ENCODE measurements at places on chromosomes 2 and 18. TPM values are rescaled to one million over a fixed set of nuclear protein-coding genes. Genes with fewer than 3 reads are reported as not detected.

DNA sequence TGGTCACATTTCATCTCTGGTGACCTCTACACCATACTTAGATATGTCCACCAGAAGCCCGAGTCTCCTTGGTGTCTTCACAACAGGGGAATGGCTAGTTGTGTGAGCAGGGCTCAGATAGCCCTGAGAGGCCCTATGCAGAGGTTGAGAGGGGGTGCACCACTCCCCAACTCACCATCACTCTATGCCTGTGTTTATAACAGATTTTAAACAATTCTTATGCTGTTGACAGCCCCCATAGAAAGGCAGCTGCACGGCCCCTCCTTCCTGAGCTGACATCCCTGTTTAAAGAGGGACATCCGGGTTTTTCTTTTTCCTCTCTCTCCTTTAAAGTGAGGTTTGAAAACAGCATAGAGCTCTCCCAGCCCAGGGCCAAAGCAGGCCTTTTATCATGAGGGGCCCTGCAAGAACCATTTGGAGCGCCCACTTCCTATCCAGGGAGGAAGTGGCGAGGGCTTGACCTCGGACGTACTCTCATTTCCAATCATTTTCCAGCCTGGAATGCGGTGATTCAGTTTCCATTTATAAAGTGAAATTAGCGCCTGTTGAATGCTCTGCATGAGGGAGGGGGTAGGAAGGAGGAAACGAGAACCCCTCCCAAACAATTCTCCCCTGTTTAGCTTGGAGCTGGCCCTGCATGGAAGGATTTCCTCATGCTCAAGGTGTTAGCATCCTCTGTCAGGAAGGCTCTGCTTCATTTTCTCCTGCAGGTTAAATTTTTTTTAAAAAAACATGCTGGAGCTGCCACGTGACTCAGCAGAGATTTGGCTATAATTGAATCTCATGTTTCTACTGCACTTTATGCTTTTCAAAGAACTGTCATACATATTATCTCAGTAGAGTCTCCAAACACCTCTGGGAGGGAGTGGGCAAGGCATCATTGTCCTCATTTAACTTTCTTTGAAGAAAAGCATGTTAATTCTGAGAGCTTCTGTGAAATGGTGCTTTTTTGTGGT is 117.5 kb downstream of the DDX1 start:
- peak; percentile 30 for DNase-seq

- DNase-seq, result peak; percentile 82
Observed at GRCh38 chr18:27605107-27605834, 420.2 kb upstream of the CHST9 start.

The OSBPL1A gene
- total RNA-seq, result 29.6 TPM

DNA sequence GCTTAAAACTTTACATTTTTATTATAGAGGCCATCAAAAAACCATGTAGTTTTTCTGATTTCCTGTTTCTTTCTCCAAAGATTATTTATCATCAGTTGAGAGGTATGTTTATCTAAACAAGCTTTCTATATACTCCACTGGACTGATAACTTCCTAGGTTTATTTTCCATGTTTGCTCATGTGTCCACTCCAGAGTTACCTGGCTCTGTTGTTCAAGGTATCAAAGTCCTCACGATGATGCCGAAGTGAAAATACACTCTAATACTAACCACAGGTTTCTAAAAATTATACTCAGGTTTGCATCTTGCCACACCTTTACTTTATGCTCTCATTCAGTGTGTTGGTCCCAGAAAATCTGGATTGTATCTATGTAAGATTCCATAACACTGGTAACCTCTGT is 287.9 kb upstream of the GULP1 start:
- no peak for DNase-seq

DNA sequence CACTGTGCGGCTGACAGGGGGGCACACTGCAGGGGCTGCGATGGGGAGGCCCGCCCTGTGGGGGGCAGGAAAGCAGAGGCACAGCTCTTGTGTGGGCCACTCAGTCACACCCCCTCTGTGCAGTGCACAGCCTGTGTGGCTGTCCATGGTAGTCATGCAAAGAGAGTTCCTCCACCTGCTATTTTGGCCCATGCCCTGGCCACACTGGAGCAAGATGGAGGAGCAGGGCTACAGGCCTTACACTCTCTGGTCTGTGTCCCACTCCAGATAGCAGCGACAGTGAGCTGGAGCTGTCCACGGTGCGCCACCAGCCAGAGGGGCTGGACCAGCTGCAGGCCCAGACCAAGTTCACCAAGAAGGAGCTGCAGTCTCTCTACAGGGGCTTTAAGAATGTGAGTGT is 28.5 kb upstream of the FAHD2A start:
- DNase-seq, result no peak

DNA sequence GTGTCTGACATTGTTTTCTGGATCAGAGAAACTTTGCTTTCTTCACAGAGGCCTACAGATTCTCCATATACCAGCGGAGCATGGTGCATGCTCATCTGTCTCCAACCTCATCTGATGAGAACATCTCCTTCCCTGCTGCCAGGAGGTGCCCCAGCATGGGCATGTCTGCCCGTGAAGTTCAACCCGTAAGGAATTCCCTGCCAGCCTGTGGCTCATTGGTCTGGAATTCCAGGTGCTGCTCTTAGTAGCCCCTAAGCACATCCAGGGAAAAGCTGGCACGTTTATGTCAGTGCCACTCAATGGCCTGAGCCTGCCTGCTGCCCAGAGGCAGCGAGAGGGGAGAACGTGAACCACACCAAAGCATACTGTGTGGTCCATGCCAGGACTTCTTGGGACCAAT is 1.7 kb upstream of the SP100 start:
- no peak for DNase-seq

GRCh38 chr2:204897561-204897960 is 352.3 kb downstream of the PARD3B start:
- DNase-seq, result no peak

- no peak for DNase-seq
Observed at GRCh38 chr2:206527153-206527552, 83.8 kb downstream of the ADAM23 start.

The CROCC2 gene
- total RNA-seq, result 2.3 TPM

DNA sequence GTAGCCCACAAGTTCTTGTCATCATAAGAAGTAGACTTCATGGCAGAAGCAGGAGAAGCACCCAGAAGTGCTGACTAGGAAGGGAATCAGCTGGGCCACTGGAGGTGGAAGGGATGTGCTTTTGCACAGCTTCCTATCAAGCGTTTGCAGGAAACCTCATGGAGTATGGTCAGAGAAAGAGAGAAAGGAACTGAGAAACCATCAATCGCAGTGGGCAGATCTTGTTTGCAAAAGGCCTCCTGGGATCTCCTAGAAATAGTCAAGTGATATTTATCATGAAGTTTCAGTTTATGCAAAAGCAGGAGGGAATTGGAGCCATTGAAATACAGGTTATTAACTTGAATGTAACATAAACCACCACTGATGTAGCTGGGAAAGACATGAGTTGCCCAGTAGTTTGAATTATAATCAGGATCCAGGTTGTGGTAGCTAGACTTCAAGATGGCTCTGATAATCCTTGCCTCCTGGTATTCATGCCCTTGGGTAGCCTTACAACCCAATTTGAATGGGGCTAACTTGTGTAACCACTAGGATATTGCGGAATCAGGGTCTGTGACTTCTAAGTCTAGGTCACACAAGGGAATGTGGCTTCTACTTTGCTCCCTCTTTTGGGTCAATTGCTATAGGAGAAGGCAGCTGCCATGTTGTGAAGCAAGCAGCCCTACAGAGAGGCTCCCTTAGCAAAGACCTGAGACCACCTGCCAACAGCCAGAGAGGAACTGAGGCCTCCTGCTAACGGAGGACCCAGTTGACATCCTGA is 69.8 kb upstream of the TCF4 start:
- no peak for DNase-seq

GRCh38 chr2:6168485-6168884 is 476.3 kb downstream of the SOX11 start:
- DNase-seq, result no peak

The LYG1 gene
- 1.4 TPM for total RNA-seq

The RAB31 gene
- total RNA-seq, result 115 TPM

- DNase-seq, result no peak
Observed at GRCh38 chr2:35503311-35503710, 852.3 kb upstream of the CRIM1 start.

The FAM110C gene
- 5.5 TPM for total RNA-seq

DNA sequence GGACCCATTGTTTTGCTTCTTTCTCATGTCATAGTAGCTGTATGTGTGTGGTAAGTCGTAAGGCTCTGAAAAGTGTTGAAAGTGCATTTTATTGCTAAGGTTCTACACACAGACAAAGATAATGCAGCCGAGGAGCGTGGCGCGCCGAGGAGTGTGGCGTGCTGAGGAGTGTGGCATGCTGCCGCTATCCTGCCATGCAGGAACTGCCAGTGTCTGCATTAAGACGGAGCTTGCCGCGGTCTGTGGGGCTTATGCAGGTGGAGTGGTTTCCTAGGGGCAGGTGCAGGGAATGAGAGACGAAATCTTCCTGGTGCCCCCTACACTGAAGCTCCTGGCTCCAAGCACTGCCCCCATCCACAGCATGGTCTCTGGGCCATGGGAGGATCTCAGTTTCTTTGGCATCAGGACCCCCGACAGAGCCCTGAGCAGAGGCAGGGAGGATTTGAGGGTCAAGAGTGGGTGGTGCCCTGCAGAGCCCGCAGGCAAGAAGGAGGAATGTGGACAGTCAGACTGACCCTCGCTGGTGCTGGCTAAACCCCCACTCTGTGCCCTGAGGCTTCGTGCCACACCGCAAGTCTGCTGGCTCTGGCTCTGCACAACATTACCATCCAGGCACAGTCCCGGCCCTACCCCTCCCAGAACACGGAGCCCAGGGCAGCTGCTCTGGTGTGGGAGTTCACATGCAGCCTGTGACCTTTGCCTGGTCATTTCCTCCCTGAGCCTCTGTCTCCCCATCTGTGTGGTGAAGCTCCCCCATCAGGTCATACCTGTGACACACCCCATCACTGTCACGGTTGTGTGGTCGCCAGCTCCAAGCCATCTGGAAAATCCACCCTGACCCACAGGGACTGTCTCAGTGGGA is 3.2 kb downstream of the SNED1 start:
- DNase-seq, result no peak

- DNase-seq, result no peak
Observed at GRCh38 chr2:65232636-65233035, 5.0 kb downstream of the ACTR2 start.

DNA sequence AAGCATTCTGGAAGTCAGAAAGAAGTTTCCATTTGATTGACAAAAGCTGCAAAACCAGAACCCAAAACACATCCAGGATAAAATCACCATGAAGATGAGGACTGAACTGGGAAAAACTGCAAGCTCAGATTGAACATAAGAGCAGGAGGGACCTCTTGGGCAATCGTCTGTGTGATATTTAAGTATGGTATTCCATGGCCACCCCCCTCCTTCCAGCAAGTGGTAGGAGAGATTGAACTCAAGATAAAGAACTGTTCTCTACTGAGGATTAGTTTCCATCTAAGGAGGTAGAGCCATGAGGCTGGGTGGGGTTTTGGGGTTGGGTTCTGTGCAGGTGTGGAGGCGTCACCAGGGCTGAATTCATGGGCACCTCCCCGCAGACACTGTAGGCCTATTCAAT is 251.1 kb downstream of the NCKAP5 start:
- no peak for DNase-seq

DNA sequence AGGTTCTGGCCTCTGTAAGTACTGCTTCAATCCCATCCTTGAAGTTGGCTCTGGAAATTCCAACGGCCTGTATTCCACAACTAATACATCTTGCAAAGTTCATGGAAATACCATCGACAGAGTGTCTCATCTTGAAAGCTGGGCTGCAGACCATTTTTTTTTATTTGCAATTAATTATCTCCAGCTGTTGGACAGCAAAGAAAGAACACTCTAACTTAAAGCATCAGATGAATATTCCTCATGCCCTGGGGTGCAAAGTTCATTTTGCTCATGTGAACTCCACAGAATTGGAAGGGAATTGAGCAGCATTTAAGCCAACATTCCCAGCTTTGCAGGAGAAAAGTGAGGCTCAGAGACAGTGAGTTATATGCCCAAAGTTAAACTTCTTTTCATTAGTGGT is 96.5 kb upstream of the PIEZO2 start:
- no peak for DNase-seq

GRCh38 chr18:59902131-59902992 is 2.6 kb downstream of the PMAIP1 start:
- DNase-seq, result no peak

DNA sequence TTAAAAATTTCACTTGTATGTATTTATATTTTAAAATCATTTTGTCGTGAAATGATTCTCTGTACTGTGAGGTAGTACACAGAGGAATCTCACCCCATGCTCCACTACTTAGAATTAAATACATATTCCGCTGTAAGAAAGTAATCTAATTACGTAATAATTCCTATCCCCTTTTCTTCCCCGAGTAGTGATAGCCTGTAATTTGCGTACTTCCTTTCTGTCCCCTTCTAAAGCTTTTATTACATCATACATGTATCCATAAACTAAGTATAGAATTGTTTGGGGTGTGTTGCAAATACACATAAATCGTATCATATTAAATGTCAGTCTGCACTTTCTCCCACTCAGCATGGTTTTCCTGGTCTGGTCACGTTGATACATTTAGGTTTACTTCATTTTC is 12.4 kb upstream of the CHCHD5 start:
- no peak for DNase-seq

The CD8B2 gene
- 0.10 TPM for total RNA-seq

The CGREF1 gene
- 2.8 TPM for total RNA-seq

The NPPC gene
- total RNA-seq, result not detected

DNA sequence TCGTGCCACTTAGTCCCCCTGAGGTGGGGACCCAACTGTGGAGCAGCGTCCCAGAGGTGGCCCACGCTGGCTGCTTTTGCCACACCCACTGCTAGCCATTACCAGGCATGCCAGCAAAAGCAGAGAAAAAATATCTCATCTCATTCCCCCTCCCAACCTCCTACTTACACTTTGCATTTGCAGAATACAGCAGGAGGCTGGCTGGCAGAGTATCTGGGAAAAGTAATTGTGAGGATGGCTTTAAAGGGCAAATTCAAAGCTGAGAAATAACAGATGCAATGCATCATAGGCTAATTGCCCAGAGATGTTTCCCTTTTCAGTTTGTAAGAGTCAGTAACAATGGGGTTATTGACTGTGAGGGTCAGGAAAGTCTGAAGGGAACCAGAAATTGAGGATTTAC is 438.1 kb upstream of the DSEL start:
- DNase-seq, result no peak

- DNase-seq, result no peak
Observed at GRCh38 chr2:139828011-139828410, 1047.8 kb upstream of the NXPH2 start.

The MYCN gene
- 0.60 TPM for total RNA-seq

GRCh38 chr18:35045121-35045520 is 3.9 kb downstream of the MAPRE2 start:
- DNase-seq, result no peak

GRCh38 chr2:95573866-95574265 is 17.9 kb upstream of the TRIM43 start:
- DNase-seq, result no peak

GRCh38 chr2:28463893-28464292 is 32.0 kb upstream of the PLB1 start:
- no peak for DNase-seq

The CAPG gene
- 340 TPM for total RNA-seq

GRCh38 chr2:182792441-182792840 is 74.0 kb downstream of the FRZB start:
- no peak for DNase-seq

The DTNA gene
- 12.7 TPM for total RNA-seq

The TRABD2A gene
- 3.0 TPM for total RNA-seq

All from left lung (tissue), 14 donors.